AG04449 (cell line): ENCODE measurements at places on chromosomes 11 and 22.
A peak's percentile ranks its signal among the peaks of the same experiment; 100 is the strongest.

GRCh38 chr22:27705408-27706080, 96.0 kb downstream of the MN1 start:
- no peak for DNase-seq

GRCh38 chr11:9982127-9982795, 311.8 kb downstream of the SBF2 start:
- DNase-seq, result no peak

DNA sequence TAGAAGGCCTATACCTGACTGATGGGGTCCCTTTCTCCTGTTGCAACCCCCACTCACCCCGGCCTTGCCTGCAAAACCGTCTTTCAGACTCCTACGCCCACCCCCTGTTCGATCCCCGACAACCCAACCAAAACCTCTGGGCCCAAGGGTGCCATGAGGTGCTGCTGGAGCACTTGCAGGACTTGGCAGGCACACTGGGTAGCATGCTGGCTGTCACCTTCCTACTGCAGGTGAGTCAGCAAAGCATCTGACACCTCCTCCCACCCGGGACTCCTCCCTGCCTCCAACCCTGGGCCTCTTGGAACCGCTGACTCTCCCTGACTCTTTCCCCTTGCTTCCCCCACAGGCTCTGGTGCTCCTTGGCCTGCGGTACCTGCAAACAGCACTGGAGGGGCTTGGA, 1.2 kb downstream of the ROM1 start:
- DNase-seq, result no peak

DNA sequence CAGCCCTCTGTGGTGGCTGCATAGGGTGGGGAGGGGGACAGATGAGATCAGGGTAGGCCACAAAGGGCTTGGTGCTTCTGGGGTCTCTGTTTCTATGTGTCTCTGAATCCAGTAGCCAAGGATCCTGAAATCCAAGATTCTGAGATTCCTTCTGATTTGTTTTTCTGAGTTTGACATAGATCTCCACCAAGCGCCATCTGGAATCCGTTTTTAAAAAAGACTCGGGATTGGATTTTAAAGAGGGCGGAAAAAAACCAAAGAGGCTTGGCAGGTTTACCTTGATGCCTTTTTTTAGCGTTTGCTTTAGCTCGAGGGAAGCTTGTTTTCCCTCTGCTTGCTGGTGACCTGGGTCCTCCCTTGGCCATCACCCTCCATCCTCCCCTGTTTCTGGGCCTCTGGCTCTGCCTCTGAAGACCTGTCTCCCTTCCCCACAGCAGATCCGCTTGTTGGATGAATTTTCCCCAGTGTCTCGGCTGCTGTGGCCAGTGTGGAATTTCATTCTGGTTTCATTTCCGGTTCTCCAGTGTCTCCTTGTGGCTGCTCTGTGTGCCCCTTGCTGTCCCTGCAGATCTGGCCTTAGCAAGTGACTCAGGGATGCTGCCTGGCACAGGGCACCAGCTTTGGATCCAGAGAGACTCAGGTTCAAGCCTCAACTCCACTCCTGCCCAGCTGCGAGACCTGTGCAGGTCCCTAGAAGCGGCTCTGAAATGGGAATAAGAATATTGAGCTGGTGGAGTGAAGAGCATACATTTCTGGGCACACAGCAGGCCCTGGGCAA, 15.1 kb downstream of the SYNGR1 start:
- no peak for DNase-seq

DNA sequence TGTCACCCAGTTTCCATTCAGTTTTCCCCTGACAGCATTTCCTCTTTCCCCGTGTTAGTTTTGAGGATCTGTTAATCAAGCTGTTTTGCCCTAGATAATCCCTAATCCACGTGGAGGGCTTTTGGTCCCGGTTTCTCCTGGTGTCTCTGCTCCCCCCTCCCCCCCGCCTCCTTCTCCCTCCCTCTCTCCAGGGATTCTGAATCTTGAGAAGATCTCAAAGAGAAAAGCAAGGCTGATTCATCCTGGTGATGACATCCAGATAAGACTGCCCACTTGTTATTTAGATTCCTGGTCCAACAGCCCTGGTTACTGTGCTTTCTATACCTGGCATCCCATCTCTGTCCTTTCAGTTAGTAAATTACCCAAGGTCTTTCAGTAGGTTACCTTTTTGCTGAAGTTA, 59.4 kb downstream of the KCNA4 start:
- DNase-seq, result no peak

GRCh38 chr11:34027516-34028408, 23.8 kb upstream of the CAPRIN1 start:
- DNase-seq, result no peak

DNA sequence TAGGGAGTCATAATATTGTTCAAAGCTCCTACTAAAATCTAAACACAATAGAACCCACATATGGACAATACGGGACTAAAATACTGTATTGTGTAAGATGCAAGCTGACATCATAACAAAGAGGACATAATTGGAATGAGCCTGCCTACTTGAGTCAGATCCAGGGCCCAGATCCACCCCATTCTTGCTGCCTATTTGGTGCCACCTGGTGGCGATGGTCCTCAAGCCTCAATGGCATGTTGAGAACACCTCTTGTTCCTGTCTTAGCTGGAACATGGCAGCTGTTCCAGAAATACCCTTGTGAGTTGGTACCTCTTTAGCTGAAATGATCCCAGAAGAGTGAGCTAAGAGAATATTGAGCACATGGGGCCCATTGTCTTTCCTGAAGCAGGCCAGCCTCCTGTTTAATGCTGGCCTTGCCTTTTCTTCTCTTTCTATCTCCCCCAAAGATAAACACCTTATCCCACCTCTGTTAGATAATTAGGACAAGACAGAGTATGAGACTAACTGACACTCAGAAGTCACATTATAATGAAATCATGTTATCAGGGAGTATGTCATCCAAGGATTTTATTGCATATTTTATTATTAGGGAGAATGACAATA, 680.9 kb upstream of the ANO5 start:
- DNase-seq, result no peak

- peak; percentile 10 for DNase-seq
Observed at GRCh38 chr11:126607374-126607773, 251.9 kb downstream of the ST3GAL4 start.

- no peak for DNase-seq
Observed at GRCh38 chr11:14059491-14059890, 97.0 kb downstream of the SPON1 start.

DNA sequence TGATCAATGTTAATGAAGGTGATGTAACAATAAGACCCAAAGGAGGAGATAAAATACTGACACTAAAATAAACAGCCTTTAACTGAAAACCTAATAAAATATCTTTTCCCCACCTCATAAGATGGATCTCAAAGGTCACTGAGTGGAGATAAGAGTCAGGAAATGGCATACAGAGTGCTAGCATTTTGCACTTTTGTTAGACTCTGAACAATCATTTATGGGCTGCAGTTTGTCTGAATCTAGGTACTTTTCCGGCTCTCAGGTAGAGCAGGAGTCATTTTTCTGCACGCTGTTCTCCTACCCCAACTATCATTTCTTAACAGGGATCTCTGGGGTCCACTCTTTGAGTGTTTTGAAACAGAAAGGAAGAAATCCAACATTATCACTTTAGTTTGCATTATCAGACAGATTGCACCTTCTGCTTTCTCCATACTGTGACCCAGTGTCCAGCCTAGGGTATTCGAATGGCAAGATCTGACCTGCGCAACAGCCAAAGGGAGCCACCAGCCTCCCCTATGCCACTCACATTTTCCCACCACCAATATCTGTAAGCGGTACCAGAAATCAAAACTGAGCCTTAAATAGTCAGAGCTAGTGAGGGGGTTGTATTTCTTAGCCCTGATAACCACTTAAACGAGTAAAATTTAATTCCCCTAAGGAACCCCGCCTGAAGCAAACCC, 863 bp downstream of the SIAE start:
- DNase-seq, result no peak

- DNase-seq, result no peak
Observed at GRCh38 chr11:115893461-115894099, 389.4 kb upstream of the CADM1 start.

DNA sequence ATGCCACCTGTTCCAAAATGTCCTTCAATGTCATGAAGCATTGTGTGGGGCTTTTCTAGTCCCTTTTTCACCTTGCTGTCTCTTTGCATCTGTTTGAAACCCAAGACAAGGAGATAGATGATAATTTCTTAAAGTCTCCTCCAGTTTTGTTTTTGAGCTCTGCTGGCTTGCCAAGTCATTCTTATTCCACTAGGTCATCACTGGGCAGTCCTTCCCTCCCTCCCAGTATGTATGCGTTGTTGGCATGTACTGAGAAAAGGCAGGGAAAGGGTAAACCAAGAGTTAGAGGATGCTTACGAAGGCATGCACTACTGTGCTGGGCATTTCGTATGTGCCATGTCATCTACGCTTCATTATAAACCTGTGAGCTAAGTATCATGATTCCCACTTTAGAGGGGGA, 78.6 kb downstream of the PARVA start:
- no peak for DNase-seq

- DNase-seq, result peak; percentile 29
Observed at GRCh38 chr22:19497245-19497644, 17.5 kb downstream of the CDC45 start.

DNA sequence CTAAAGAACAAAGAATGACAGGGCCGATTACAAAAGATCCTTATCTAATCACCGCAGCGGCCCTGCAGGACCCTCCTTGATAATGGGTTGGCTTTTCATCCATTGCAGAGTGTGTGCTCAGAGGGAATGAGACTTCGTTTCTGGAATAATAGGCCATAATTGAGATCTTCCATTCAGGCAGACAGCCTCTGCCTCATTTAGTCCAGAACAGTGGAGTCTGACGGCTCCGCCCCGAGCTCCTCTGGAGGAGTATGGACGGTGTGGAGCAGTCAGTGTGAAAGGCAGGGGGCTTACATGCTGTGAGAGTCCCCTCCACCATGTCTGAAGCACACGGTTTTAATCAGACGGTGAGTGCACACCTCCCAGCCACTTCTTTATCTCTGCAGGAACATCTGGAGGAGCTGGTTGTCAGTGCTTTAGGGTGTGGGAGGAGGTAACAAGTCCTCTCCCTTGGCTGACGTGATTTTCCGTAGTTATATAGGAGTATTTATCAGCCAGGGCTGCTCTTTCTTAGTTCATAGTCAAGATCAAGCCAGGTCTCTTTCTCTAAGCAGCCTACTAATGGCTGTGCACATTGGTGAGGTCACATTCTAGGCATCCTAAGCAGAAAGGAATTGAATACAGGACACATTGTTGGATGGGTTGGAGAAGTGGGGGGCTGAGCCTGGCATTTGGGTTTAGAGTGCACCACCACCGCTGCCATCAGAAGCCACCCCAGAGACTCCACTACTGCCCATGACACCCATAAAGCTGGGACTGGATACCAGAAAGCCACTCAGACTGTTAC, 1477.9 kb downstream of the TBC1D22A start:
- DNase-seq, result no peak

- no peak for DNase-seq
Observed at GRCh38 chr11:134072844-134073243, 4.0 kb downstream of the JAM3 start.

GRCh38 chr11:34869425-34869824, 46.8 kb downstream of the APIP start:
- no peak for DNase-seq

- DNase-seq, result no peak
Observed at GRCh38 chr22:27507111-27507611, 294.4 kb downstream of the MN1 start.

GRCh38 chr11:87013912-87014825, 23.6 kb upstream of the TMEM135 start:
- no peak for DNase-seq

DNA sequence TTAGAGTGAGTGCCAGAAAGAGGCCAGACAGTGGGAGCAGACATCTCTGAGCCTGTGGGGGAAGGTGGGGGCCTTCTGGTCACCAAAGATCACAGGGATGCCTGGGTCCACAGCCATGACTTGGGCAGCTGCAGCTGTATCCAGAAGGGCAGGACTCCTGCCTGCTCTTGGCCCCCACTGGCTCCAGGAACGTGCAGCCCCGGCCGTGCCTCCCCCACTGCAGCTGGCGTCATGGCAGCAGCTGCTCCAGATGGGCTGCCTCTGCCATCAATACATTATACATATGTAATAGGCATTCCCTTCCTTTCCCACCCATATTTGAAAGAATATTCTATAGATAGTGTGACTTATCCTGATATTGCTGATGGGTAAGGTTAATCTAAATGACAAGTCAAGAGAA, 195.5 kb upstream of the SNX19 start:
- no peak for DNase-seq

DNA sequence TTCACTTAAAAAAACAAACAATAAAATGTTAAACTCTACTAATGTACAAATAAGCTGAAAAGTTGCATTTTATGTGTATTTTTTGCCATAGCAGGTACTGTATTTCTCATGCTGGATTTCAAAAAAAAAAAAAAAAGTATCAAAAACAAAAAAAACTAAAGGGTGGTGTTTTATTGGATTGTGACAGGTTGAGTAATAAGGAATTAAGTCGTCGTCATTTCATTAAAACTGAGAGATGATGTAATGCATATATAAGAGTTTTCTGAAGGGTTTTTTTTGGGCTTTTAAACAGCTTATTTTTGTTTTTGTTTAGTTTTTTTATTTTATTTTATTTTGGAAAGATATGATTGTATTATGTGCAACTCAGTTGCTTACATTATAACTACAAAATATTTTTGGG, 10.9 kb upstream of the ADSL start:
- DNase-seq, result no peak

- no peak for DNase-seq
Observed at GRCh38 chr11:10267821-10268220, 26.2 kb downstream of the SBF2 start.

DNA sequence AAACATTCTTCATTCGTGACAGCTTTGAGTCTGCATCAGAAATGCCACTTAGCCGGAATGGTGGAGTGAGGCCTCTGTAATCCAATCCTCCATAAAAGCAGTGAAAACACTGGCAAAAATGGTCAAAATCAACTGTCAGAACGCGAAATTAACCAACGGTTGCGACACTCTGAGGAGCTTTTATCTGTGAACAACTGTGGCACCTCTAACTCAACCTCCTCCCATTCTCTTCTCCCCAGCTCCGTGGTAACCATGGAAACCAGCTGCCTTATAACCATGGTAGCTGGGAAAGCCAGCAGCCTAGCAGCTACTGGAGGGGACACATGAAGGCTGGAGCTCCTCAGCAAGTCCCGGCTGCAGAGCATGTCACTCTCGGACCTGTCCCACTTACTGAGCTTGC, 20.3 kb downstream of the AP2A2 start:
- DNase-seq, result no peak

GRCh38 chr11:133228471-133229329, 303.6 kb downstream of the OPCML start:
- no peak for DNase-seq

DNA sequence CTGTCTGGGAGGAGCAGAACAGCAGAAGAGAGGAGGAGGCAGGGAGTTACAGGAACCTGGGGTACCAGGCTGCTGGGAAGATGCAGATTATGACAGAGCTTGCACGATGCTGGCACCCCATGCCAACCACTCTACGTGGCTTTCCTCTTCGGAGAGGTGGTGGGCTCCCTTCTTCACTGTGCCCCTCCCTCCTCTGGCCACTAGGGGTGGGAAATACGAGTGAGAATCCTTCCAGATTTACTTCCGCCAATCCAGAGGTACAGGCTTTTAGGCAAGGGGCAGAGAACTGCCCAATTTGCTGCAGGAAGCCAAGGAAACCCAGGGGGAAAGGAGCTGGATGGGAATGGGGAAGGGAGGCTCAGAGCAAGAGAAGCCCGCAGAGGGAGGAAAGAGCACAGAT, 12.3 kb downstream of the HYOU1 start:
- DNase-seq, result no peak
